ENCODE measurements at places on chromosomes 16 and 17.
A peak's percentile ranks its signal among the peaks of the same experiment; 100 is the strongest.

GRCh38 chr16:89085755-89086154 lies 7.9 kb upstream of the ACSF3 start:
- DNase-seq: no peak

GRCh38 chr16:4142268-4142667 lies 26.0 kb upstream of the ADCY9 start:
- peak; percentile 3 for DNase-seq

GRCh38 chr17:43779145-43780125 lies 658 bp upstream of the DUSP3 start:
- DNase-seq: no peak

DNA sequence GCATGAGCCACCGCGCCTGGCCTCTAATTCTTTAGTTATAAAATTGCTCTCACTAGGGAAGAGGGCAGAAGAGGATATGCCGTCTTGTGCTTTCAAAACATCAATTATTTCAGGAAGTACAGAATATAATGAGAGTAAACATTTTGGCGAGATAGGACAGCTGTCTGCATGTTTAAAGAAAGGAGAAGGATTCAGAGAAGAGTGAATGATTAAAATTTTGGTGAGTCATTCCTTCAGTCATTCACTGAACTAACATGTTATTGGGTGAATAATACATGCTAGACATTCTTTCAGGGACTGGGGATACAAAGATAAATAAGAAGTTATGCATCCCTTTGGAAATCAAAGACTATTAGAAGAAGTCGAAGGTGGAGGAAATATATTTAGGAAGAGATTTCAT lies 590.3 kb upstream of the GOT2 start:
- no peak for DNase-seq

- DNase-seq: no peak
These were observed 22.1 kb upstream of the NAT9 start for GRCh38 chr17:74798239-74798707.

DNA sequence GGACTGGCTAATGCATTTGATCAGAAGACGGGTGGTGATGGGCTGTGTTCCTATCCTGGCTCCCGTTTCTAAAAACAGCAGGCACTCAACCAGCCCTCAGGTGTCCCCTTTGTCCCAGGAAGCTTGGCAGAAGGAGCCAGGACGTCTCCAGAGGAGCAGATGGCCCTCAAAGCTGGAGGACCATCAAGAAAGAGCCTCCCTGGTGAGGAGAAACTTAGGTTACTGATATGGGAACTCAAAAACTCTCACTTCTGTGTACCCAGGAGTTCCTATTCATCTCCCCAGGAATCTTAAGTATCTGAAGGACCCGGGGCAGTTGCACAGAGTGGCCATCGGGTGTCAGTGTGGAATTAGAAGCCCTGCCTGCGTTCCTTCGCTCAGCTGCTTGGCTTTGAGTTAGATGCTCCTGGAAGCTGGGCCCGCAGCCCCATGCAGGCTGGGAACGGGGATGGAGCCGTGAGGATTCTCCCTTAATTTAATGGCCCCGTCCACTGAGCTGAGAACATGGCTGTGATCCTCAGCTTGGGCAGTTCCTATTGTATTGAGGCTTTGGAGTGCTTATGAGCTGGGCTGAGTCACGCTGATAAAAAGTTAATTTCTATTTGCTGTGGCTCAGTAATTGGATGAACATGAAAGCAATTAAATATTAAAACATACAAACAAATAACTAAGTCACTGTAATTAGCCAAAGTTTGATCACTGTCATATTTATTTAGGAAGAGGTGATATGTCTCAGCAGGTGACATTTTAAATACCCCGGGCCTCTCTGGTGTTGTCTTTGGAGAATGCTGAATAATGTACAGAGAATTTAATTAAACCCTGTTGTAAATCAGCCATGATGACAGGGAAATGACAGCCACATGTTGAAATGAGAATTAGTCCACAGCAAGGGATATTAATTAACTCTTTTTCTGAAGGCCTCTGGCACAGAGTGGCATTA lies 402.1 kb downstream of the SEC14L1 start:
- DNase-seq: peak; percentile 82

GRCh38 chr17:58092797-58093385 lies 9.7 kb downstream of the DYNLL2 start:
- DNase-seq: no peak

- peak; percentile 80 for DNase-seq
These were observed 24.2 kb upstream of the KRT17 start for GRCh38 chr17:41648411-41649195.

DNA sequence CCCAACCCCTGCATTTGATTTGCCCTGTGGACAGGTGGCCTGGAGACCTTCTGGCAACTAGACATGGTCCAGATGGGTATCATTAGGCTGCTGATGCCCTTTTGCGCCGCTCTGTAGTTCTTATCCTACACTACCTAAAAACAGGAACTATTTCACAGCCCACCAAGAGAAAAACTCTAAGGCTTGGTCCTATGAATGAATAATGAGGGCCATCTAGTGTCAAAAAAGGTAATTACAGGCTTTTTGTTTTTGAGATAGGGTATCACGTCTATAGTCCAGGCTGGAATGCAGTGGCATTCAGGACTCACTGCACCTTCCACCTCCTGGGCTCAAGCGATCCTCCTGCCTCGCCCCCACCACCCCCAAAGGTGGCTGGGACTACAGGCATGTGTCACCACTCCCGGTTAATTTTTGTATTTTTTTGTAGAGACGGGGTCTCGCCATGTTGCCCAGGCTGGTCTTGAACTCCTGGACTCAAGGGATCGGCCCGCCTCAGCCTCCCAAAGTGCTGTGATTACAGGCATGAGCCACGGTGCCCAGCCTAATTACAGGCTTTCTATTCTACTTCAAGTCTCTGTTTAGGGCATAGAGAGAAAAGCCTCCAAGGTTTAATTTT lies 20.9 kb downstream of the COIL start:
- peak; percentile 30 for DNase-seq

- DNase-seq: no peak
These were observed 998 bp upstream of the TMEM11 start for GRCh38 chr17:21214777-21215541.

- DNase-seq: no peak
These were observed 83.1 kb downstream of the MYO1D start for GRCh38 chr17:32793841-32794240.

DNA sequence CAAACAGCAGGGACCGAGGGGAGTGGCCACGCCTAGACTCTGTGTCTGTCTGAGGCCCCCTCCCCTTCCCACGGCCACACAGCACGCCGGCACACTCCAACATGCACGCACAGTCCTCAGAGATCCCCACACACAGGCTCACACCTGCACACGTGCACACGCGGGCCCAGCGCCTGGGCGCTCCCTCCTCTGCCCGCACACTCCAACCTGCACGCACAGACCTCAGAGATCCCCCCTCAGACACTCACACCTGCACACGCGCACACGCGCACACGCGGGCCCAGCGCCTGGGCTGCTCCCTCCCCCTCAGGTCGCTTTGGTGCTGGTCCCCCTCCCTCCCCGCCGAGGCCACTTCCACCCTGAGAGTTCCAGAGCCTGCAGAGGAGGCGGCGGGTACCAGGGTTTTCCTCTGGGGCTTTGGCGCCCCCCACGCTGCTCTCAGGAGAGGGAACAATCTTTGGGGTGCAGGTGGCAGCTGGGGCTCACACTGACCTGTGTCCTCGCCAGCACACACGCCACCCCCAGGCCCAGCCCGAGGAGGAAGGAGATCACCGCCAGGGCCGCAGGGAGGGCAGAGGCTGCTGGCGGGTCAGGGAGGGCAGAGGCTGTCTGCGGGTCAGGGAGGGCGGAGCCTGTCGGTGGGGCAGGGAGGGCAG lies 1.6 kb downstream of the CD7 start:
- DNase-seq: no peak

- DNase-seq: no peak
These were observed 584 bp upstream of the TNRC6A start for GRCh38 chr16:24728891-24729242.

GRCh38 chr16:30604316-30604947 lies 5.8 kb downstream of the ZNF689 start:
- no peak for DNase-seq

GRCh38 chr16:84913315-84913714 lies 93.5 kb downstream of the CRISPLD2 start:
- peak; percentile 93 for DNase-seq

DNA sequence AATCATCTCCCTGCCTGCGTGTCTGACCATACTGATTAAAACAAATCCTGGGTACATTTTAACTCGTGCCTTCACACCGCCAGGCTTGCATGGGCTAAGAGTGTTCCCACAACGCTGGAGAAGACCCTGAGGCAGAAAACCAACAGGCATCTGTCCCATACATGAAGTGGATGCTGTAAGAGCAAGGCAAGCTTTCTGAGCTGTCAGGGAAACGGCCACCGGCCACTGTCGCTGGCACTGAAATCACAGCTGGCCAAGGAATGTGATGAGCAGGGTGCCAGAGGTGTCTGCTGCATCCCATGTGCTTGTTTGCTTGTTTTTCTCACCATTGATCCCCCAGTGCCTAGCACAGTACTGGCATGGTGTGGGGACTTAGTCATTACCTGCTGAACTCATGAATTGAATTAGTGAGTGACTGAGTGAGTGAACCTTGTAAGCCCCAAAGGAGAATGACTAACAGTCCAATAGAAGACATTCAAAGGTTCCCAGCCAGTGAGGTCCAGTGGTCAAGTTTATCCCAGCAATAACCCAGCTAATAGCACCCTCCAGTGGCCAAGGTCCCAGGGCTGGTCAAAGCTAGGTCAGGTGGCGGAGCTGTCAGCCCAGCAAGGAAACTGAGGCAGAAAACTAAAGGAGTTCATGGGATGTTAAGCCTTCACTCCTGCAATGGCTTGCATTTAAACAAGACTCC lies 92.7 kb upstream of the CDH5 start:
- no peak for DNase-seq

- DNase-seq: peak; percentile 40
These were observed 474.4 kb downstream of the SLC39A11 start for GRCh38 chr17:72618001-72618509.

GRCh38 chr16:1494129-1494640 lies 1.0 kb downstream of the TELO2 start:
- DNase-seq: no peak

DNA sequence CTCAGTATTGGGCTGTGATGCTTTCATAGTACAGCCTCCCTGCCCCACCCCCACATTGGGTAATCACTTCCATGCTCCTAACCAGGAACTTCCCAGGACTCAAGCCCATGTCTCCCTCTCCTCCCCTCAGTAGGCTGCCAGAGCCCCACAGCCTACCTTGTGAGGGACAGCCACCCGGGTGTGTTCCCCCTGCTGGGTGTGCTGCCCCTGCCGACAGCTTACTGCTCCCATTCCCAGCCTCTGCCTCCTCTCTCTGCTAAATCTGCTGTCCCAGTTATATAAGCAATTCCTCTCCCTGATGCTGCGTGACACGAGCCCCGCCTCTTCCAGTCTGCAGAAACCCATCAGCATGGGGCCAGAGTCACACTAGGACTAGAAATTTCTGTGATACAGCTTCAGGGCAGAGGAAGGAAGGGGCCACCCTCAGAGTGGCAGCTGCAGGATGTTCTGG lies at the start of gene RSKR:
Gene RSKR, minus strand, starts transcription at position 255 of the 451 bp plus-strand sequence. Its CDS starts 24 bp downstream, at position 231.
- peak; percentile 77 for DNase-seq

- DNase-seq: no peak
These were observed 15.4 kb downstream of the NOG start for GRCh38 chr17:56608944-56609343.

- peak; percentile 14 for DNase-seq
These were observed 527 bp downstream of the CIAPIN1 start for GRCh38 chr16:57446531-57447185.

GRCh38 chr17:40087903-40088718 lies 12.3 kb downstream of the NR1D1 start:
- DNase-seq: no peak

GRCh38 chr17:27559506-27560481 lies 71.2 kb upstream of the LGALS9 start:
- peak; percentile 28 for DNase-seq

- no peak for DNase-seq
These were observed 10.0 kb upstream of the CLEC18C start for GRCh38 chr16:70163596-70163995.

- DNase-seq: no peak
These were observed 222.9 kb upstream of the IRX3 start for GRCh38 chr16:54509456-54509855.

GRCh38 chr16:85782451-85782850 lies 16.9 kb downstream of the EMC8 start:
- no peak for DNase-seq

- DNase-seq: no peak
These were observed 8.5 kb downstream of the SLC38A10 start for GRCh38 chr17:81286491-81287145.

- DNase-seq: peak; percentile 87
These were observed 17.8 kb downstream of the RGS9 start for GRCh38 chr17:65154770-65155589.

DNA sequence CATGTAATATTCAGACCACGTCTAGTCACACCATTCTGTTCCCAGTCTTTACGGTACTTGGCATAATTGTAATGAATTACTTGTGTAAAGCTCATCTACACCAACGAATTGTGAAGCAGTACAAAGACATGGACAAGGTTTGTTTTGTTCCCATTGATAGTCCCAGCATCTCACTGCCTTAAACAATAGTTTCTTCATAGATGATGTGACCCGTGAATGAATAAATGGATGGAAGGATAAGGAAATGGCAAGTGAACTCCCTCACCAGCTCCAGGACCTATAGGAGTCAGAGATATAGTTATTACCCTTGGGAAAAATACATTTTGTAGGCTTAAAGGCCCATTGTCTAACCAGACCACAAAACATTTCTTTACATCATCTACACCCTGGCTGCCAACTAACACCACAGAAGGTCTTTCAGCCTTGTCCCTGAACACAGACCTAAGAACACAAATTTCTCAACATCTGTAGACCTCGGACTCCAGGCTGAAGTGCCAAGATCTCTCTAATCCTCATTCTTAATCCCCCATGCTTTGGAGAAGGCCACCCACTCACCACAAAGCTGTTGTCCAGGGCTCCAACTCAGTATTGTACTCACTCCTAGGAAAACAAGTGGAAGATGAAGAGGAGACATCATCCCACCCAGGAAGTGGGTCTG lies 38.2 kb downstream of the MAF start:
- DNase-seq: no peak

GRCh38 chr17:45130681-45131615 lies 1.4 kb downstream of the PLCD3 start:
- no peak for DNase-seq

DNA sequence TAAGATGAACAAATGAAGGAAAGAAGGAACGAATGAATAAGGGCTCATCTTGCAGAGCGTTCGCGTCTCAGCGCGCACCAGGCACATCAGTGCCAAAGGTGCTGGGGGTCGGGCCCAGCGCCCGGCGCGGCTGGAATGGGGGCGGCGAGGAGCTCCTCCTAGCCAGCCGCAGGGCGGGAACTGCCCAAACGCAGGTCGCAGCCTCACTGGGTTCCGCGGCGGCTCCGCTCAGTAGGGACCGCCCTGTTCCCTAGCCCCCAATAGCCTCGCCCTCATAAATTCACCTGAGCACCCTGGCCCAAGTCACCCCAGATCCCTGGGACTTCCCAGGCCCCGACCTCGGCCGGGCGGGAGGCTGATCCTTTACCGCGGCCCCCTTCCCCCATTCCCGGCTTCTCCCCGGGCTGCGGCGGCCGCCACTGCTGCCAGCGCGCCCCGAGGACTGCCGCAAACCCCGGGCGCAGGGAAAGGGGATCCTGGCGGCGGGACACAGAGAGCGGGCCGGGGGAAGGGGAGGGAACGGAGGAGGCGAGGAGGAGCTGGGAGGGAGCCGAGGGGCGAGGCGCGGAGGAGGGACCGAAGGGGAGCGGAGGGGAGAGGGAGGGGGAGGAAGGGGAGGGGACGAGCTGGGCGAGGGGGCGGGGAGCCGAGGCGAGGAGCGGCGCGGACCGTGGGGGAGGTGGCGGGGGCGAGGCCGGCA lies 377 bp upstream of the CRHR1 start:
- DNase-seq: no peak

GRCh38 chr17:1882836-1883235 lies 53.0 kb downstream of the RPA1 start:
- DNase-seq: peak; percentile 61

All from hematopoietic multipotent progenitor cell (in vitro differentiated cells).